ENCODE measurements at places on chromosomes 11 and 22. TPM values are rescaled to one million over a fixed set of nuclear protein-coding genes. Genes with fewer than 3 reads are reported as not detected.

The MYH9 gene
- total RNA-seq: 409 TPM

The CHRNA10 gene
- total RNA-seq: 0.60 TPM

The KRTAP5-1 gene
- total RNA-seq: not detected

The ENDOD1 gene
- 43.2 TPM for total RNA-seq

The OR52N5 gene
- not detected for total RNA-seq

The P2RY2 gene
- total RNA-seq: 0.20 TPM

The SYT8 gene
- total RNA-seq: not detected

The BEST1 gene
- not detected for total RNA-seq

The PAMR1 gene
- total RNA-seq: 0.22 TPM

The GRAMD1B gene
- total RNA-seq: 6.3 TPM

The CASP5 gene
- not detected for total RNA-seq

The MS4A3 gene
- total RNA-seq: not detected

The PANX2 gene
- total RNA-seq: 0.40 TPM

The OR8G1 gene
- not detected for total RNA-seq

Data from lung microvascular endothelial cell (primary cell).